ENCODE measurements at places on chromosomes 2 and 18.

GRCh38 chr2:38605298-38605830, 2.6 kb upstream of the HNRNPLL start:
- no peak for DNase-seq

DNA sequence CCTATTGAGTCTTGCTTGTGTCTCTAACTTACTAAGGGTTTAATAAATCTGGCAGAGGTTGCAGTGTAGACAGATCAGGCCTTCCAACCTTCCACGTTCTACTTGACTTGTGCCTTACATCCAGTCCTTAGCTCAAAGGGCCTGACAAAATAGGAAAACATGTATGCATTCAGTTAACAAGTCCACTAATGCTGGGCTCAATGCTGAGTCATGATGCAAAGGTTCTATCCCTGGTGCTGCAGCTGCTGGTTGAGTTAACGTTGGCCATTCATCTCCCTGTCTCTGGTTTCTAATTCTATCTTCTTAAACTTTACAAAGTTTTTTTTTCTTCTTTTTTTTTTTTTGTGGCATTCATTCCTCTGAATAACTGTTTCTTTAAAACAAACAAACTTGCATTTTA, 46.3 kb upstream of the ITGB6 start:
- DNase-seq = no peak

DNA sequence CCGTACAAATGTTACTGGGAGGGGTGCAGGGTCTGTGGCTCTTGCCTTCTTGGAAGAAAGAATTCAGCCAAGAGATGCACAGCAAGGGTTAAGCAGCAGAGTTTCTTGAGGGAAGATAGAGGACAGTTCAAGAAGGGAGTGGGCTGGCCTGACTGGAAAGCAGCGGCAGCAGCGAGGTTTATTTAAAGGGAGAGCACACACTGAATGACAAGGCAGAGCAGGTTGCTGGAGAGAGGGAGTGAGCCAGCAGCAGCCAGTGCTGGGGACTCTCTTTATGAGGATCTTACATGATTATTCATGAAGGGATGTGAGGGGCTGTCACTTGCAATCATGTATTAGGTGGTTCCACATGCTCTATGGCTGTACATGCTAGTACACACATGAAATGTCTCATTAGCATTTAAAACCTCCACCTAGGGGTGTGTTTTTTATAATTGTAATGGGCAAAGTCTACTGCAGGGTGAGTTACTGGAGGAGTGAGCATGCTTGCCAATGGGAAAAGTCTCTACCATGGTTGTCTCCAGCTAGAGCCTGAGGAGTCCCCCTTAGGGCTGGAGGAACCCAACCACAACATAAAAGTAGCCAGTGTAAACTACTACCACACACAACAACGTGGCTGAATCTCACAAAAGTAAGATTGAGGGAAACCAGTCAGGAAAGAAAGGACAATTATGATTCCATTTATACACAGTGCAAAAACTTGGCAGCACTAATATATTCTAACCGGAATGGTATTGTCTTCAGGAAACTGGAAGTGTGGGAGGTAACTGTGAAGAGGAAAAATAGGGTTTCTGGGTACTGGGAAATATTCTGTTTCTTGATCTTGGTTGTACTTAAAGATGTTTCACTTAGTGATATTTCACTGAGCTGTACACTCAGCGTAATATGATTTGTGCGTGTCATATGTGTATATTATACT, 87.6 kb upstream of the FAM110C start:
- no peak for DNase-seq

DNA sequence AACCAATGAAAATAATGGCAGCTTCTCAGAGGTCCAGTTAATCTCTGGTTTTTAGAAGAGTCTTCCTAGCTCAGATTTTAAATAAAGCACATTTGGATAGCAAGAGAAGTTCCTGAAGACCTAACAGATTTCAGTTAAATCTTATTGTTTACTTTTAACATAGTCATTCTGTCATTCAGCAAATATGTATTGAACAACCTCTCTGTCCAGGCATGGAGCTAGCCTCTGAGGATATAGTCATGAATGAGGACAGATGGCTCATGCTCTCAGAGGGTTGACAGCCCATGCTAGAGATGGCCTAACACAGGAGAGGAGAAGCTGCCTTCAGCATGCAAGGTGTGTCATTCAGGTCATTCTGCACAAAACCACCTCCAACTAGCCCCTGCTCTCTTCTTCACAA, 6.2 kb downstream of the CCBE1 start:
- peak; percentile 86 for DNase-seq

- no peak for DNase-seq
Measured at GRCh38 chr2:156385242-156385641, 50.9 kb upstream of the GPD2 start.

All from AG10803 (cell line).